ENCODE measurements at places on chromosomes 7 and 10.

- DNase-seq = no peak
These were observed 112.6 kb downstream of the TPK1 start for GRCh38 chr7:144723301-144723700.

GRCh38 chr7:129213828-129214227 is 11.0 kb upstream of the AHCYL2 start:
- peak; percentile 16 for DNase-seq

- DNase-seq = no peak
These were observed 25.4 kb downstream of the GBX1 start for GRCh38 chr7:151141855-151142685.

DNA sequence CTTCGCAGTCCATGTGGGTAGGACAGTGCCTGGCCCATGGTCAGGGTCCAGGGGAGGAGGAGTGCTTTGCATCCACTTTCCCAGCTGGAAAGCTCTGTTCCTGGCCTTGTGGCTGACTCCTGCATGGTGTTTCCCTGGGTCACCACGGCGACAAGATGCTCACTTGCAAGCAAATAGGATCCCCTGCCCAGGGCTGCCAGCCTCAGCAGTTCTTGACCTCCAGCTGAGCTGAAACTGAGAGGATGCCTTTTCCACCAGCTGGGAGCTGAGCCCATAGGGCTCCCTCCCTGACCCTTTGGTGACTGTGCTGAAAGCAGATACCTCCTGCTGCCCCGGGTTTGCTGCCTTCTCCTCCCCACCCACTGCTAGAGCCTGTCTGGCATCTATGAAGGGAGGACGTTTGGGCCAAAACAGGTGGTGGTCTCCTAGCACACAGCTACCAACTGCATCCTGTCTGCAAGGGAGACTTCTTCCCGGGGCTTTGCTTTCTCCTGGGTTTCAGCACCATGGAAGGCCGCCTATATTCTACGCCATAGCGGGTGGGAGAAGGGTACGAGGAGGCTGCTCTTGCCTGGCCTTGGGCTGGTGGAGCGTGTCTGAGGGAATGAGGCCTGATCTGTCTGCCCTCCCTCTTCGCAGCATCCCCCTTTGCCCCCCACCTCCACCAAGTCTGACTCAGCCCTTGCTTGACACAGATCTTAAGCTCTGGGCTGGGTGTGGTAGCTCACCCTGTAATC is 34.4 kb downstream of the UBTD1 start:
- no peak for DNase-seq

- no peak for DNase-seq
These were observed 40.0 kb downstream of the FIGNL1 start for GRCh38 chr7:50409856-50410745.

DNA sequence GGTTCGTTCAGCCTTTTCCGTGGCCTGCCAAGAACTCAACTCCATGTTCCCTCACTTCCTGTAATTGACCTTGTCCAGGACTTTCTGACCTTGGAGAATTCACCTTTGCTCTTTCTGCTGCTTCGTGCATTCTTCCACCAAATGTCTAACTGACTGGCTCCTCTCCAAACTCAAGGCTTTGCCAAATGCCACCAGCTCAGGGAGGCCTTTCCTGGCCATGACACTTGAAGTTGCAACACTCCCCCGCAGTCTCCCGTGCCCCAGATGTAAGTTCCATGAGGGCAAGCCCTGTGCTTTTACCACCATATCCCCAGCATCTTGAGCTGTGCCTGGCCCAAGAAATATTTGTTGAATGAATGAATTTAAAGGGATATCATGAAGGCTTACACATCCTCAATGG is 238.4 kb downstream of the ARHGAP21 start:
- no peak for DNase-seq

DNA sequence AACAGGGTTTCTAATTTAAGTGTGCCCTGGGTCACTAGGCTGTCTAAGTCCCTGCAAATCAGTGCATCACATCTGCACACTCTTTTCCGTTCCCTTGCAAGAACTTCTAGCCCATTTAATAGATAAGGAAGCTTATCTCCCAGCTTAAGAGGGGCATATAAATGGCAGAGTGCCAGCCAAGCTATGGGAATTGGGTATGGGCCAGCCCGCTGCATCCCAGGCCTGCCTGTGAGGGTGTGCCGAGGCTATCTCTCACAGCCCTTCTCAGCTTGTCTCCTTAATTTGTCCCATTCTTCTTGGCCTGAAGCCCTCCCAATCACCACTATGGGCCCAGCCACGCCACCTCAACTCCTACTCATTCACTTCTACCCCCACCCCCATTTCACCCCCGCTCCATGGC is 14.7 kb downstream of the AQP1 start:
- DNase-seq = no peak

- DNase-seq = peak; percentile 83
These were observed 951.6 kb downstream of the ANKRD7 start for GRCh38 chr7:119175911-119176627.

DNA sequence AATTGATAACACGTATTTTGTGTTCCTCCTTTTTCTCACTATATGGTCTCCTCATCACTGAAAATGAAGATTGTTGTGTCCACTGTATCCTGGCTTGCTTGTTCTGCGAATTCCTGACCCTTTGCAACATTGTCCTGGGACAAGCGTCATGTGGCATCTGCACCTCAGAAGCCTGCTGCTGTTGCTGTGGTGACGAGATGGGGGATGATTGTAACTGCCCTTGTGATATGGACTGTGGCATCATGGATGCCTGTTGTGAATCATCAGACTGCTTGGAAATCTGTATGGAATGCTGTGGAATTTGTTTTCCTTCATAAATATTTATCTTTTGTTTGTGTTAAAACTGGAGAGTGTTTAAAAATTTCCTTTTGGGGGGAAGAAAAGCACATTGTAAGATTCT is 93.7 kb downstream of the MDFIC start:
- no peak for DNase-seq

DNA sequence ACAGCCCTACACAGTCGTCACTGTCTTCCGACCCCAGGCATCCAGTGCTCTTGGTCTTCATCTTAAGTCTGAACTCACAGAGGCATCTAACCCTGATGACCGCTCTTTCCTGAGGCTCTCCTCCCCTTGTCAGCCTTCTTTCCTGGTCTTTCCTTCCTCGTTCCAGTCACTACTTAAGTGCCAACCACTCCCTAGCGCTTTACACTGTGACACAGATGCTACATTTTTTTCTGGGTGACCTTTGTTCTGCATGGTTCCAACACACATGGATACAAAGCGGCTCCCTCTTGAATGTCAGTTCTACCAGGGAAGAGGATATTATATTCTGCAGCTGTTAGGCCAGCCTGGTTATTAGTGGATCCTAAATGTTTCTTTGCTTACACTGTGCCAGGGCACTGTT is 12.7 kb downstream of the YWHAG start:
- DNase-seq = no peak

DNA sequence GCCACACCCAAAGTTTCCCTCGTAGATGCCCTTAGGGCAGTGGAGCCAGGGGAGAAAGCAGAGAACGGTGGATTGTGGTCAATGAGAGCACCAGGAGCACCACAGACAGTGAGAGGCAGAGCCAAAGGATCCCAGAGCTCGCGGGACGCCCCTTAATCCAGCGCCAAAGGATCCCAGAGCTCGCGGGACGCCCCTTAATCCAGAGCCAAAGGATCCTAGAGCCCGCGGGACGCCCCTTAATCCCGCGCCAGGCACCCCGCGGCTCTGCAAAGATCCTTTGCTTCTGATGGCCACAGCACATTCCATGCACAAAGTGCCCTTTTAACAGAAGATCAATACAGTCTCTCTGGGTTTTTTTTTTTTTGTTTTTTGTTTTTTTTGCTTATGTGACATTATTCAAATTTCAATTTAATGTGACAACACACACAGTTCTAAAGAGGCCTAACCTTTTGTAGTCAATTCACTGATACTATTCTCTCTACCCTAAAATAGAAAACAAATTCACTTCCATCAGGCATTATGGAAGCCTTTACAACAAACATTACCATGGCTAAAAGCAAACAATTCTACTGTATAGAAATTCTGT is 52.9 kb upstream of the NCAPG2 start:
- DNase-seq = no peak

- no peak for DNase-seq
These were observed 22.5 kb downstream of the ST8SIA6 start for GRCh38 chr10:17431871-17432311.

DNA sequence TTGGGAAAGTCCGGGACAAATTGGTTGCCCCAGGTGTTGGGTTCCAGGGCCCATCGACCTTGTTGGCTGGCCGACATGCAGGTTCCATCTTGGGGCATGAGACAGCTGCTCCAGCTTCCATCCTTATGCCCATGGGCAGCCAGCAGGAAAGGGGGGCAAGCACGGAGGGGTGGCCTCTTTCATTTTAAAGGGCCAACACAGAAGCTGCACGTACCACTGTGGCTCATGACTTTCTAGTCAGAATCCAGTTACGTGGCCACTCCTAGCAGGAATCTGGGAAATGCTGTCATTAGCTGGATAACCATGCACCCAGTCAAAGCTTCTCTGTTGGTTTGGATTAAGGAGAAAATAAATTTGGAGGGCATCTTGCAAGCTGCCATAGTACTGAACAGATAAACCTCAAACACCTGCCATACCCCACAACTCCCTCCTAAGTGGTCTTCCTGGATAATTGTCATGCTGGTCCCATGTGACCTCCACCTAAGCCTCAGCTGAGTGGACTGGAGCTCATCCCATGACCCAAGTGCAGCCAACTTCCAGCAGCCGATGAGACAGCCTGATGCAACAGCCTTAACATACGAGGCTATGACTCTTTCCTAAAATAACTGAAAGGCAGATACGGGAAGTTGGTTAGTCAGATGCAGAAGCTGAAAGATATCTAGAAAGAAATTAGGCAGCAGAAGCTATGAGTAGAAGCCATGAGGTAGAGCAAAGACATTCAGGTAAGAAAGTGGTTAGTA is 21.4 kb upstream of the GSDME start:
- DNase-seq = peak; percentile 65

DNA sequence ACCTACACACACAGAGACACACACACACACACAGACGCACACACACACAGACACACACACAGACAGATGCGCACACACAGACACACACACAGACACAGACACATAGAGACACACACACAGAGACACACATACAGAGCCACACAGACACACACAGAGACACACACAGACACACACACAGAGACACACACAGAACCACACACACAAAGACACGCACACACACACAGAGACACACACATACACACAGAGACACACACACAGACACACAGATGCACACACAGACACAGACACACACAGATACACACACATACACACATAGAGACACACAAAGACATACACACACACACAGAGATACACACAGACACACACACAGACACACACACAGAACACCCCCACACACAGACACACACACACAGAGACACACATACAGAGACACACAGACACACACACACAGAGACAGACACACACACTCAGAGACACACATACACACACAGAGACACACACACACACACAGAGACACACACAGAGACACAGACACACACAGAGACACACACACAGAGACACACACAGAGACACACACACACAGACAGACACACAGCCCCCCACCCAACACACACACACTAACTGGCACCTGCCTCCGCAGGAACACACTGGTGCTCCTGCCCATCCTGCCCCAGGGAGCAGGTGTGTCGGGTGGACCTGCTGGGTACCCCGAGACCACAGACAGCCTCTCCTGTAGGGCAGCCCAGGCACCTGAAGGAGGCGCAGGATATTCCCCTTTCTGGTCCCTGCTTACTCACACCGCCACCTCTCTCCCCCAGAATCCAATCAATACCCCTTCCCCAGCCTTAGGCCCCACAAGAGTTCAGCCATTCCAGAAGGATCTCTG is 5.4 kb upstream of the FZD9 start:
- DNase-seq = no peak

GRCh38 chr10:43254199-43254730 is 12.6 kb downstream of the RASGEF1A start:
- no peak for DNase-seq

- DNase-seq = peak; percentile 32
These were observed 54.0 kb downstream of the ANK3 start for GRCh38 chr10:60335708-60336107.

DNA sequence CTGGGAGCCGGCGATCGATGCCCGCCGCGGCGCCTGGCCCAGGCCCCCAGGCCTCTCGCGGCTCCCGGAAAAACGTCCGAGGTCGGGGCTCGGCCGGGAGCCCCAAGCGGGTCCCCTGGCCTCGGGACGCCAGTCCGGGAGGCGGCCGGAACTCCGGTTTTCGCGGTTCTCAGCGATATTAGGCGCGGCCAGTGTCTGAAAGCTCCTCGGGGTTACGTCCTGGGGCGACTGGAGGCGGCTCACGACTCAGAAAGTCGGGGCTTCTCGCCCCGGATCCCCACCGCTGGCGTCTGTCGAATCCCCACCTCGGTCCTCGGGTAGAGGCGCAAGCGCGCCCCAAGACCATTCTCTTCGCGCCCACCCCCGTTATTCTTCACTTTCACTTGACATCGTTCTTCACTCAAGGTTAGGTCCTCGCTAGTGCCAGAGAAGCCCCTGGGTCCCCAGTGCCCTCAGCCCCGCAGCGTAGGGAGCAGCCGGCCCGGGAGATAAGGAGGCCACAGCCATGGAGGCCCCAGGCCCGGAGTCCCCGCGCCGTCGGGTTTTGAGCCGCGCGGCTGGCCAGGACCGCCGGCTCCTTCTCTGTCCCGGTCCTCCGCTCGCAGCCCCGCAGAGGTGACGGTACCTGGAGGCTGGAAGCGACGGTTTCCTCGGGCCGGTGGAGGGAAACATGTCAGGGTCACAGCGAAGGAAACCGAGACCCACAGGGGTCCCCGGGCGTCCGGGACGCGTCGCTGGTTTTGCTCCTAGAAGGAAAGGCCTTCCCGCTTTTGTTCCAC is 35.2 kb upstream of the EBLN1 start:
- DNase-seq = no peak

- DNase-seq = no peak
These were observed 20.7 kb downstream of the CHST3 start for GRCh38 chr10:71984809-71985388.

DNA sequence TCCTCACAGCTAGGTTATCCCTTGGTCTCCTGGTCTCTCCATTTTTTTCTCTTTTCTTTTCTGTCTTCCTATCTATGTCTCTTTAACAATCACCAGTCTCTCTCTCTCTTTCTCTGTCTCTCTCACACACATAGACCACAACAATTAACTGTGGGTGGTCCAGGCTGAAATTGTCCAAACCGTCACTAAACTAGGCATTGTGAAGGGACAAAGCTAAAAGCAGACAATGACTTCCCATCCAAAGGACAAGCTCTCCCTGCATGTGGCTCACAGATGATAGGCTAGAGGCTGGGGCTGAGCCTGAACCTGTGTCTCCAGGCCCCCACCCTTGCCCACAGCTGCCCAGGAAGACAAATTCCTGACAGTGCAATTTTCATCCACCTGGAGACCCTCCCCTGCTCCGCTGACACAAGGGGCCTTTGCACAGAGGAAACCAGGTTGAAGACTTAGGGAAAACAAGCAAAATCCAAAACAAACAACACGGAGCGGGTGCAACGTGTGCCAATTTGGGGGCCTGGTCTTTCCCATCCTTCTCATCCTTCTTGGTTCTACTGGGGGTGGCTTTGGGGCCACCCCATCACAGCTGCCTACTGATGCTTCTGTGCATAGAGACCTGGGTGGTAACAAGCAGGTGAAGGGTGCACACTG is 755.4 kb downstream of the GRID1 start:
- DNase-seq = no peak

- no peak for DNase-seq
These were observed 50.0 kb upstream of the PTER start for GRCh38 chr10:16386855-16387254.
